ENCODE measurements at places on chromosomes 12 and 14.

DNA sequence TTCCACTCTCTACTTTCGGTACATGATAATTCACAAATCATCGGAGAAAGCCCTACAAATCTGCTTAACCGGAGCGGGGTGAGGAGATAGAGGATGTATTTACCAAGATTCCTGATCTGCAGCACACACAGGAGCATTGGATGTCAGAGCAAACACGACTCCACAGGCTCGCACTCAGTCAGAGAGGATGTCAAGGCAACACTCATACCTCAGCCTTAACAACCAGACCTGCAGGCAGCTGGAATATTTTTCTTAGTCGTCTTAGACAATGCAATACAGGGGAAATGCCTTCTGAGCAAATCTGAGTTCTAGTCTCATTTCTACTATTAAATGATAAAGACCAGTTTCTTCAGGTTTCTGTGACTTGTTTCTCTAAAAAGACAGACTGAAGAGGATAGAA lies 159.3 kb upstream of the CPNE8 start:
- no peak for DNase-seq

DNA sequence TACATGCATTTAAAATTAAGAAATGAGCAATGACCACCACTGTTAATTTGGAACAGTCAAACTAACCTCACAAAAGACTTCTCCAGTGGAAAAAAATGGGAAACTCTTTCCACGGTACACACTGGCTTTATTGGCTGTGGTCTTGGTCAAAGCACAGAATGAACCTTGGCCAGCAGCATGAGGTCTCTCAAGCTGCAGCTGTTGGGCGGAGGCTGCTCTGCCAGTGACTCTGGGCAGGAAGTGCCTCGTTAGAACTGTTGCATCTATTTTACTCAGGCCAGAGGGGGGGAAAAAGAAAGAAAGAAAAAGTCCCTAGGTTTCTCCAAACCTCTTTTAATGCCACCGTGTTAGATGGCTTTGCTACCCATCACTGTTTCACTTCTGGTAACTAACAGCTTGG lies 279.8 kb upstream of the DIO2 start:
- no peak for DNase-seq

- no peak for DNase-seq
These were observed 11.9 kb downstream of the RHOF start for GRCh38 chr12:121781484-121781997.

- DNase-seq: no peak
These were observed 86.2 kb upstream of the PPM1H start for GRCh38 chr12:63021116-63021515.

DNA sequence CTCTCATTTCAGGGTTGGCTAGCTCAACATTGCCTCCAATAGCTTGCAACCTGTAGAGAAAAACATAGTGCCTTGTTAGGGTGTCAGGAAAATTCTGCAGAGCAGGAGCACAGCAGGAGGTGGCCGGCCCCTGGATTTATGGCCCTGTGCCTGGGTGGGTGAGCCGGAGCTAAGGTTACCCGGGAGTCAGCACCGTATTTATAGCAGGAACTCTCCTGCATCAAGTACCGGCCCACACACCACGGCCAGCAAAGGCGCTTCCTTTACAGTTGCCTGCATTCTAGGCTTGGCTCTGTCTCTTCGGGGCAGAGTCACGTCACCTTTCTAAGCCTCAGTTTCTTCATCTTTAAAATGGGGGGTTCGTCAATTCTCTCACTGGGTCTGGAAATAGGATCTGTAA lies 52.8 kb upstream of the EML1 start:
- DNase-seq: no peak

GRCh38 chr14:20470603-20470901 lies 1.3 kb downstream of the PNP start:
- no peak for DNase-seq

- peak; percentile 18 for DNase-seq
These were observed 154.4 kb downstream of the RPAP3 start for GRCh38 chr12:47551426-47551851.

GRCh38 chr14:86596024-86596423 lies 1066.1 kb downstream of the FLRT2 start:
- DNase-seq: no peak

- peak; percentile 9 for DNase-seq
These were observed 18.1 kb downstream of the VSX2 start for GRCh38 chr14:74257078-74257940.

DNA sequence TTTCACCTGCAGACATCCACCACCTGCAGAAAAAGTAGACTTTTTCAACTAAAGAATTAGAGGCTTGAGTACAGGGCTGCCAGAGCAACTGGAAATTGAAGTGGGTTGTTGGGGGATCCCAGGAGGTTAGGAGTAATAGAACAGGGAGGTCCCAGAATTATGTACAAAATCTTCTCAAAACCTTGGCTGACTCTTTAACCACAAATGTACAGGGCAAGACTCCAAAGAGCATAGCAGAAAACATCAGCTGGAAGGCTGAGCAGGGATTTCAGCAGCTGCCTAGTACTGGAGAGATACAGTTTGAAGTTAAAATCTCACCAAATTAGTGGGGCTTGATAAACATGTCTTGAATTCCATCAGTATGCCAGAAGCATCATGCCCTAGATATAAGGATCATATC lies 191.6 kb downstream of the CRADD start:
- DNase-seq: peak; percentile 51

GRCh38 chr12:44626883-44627282 lies 249.2 kb downstream of the NELL2 start:
- DNase-seq: no peak

- DNase-seq: peak; percentile 21
These were observed 80.3 kb downstream of the ESRRB start for GRCh38 chr14:76456200-76456599.

DNA sequence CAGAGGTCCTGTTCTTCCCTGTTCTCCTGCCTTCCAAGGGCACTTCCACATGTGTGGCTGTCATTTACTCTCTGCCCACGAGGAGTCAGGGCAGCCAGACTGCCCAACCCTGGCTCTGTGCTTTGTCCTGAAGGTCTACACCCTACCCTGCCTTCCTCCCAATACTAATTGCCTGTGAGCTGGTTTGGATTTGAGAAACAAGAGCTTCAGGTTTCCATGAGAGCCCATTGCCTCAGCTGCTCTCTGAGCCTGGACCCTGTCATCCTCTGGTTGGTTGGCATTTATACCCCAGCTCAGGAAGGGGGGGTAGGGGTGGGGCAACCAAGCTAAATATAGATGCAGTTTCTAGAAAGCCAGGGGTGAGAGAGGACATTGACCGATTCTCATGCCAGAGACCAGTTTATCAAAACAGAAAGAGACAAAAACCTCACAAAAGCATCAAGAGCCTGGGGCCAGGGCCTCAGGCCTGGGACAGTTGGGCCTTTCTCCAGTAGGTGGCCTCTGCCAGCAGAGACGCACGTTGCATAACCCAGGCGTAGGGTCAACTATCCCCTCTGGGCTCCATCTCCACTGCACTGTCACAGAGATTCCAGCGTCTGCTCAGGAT lies 34.5 kb downstream of the VDR start:
- DNase-seq: peak; percentile 26

- no peak for DNase-seq
These were observed 84.0 kb downstream of the ITPK1 start for GRCh38 chr14:93031505-93032315.

DNA sequence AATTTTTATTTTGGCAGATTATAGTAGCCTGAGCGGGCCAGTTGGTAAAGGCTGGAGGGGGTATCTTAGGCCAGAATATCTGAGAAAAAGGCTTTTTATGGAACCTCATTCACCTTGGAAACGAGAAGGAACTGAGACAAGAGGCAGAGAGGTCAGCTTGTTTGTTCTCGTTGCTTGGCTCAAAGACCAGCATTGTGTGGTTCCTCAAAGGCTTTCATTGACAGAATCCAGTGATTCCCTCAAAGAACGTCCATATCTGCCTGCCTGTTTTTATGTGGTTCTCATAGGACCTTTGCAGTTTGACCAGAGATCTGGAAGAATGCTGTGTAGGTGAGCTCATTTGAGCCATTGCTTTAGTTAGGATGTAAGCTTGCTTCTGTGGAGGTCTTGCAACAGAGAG lies 117.3 kb downstream of the CFAP54 start:
- DNase-seq: no peak

DNA sequence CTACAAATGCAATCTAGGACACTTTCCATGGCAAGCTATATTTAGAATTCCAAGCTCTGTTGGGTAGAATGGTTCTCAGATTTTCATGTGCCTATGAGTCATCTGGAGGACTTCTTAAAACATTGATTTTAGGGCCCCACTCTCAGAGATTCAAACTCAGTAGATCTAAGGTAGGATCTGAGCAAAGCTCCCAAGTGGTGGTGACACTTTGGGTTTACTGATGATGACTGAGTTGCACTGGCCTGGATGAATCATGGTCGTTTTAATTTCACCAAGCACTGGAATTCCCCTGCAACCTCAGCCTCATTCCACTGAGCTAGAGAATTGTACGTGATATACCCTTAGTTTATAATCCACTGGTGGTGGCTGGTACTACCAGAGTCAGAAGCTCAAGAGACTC lies 86.5 kb downstream of the PPM1H start:
- peak; percentile 68 for DNase-seq

GRCh38 chr12:85484387-85484786 lies 204.4 kb downstream of the ALX1 start:
- no peak for DNase-seq

DNA sequence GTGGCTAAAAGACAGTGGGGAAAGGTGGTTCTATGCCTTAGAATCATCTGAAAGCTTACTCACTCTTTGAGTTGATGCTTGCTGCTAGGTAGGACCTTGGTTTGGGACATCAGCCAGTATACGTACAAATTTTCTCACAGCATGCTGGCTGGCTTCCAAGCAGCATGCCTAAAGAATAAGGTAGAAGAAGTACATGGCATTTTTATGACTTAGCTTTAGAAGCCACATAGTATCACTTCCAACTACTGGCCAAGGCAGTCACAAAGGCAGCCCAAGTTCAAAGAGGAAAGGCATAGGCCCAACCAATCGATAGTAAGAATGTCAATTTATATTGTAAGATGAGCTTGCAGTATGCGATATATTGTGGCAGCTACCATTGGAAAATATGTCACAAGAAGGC lies 284.2 kb upstream of the CAND1 start:
- no peak for DNase-seq

DNA sequence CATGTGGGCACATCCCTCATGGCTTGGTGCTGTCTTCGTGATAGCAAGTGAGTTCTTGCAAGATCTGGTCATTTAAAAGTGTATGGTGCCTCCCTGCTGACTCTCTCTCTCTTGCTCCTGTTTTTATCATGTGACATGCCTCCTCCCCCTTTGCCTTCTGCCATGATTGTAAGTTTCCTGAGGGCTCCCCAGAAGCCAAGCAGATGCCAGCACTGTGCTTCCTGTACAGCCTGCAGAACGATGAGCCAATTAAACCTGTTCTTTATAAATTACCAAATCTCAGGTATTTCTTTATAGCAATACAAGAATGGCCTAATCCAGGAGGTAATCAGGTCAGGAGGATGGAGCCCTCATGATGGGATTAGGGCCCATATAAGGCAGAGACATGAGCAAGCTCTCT lies 116.3 kb downstream of the DPF3 start:
- no peak for DNase-seq

GRCh38 chr14:105530285-105531087 lies 4.1 kb downstream of the TMEM121 start:
- no peak for DNase-seq

DNA sequence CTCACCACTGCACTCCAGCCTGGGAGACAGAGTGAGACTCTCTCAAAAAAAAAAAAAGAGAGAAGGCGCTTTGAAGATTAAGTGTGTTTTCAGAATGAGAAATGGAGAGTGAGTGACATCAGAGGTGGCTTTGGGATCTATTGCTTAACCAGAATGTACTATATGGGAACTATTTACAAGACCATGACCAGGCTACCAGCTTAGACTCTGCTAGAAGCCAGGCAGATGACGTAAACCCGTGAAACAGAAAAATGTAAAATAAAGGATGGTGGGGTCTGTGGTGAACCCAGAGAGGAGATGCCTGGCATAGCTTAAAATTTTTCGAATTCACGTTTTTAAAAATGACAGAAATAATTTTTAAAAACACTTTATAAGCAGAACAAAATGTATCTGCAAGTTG lies 82.0 kb downstream of the IFT43 start:
- DNase-seq: no peak

- DNase-seq: peak; percentile 77
These were observed 9.8 kb upstream of the KDM2B start for GRCh38 chr12:121590476-121591143.

- no peak for DNase-seq
These were observed 111.6 kb upstream of the NOS1 start for GRCh38 chr12:117472983-117473382.

GRCh38 chr14:104732931-104733681 lies 9.1 kb downstream of the ADSS1 start:
- DNase-seq: no peak

- DNase-seq: no peak
These were observed 1153.9 kb downstream of the AACS start for GRCh38 chr12:126219139-126219538.

DNA sequence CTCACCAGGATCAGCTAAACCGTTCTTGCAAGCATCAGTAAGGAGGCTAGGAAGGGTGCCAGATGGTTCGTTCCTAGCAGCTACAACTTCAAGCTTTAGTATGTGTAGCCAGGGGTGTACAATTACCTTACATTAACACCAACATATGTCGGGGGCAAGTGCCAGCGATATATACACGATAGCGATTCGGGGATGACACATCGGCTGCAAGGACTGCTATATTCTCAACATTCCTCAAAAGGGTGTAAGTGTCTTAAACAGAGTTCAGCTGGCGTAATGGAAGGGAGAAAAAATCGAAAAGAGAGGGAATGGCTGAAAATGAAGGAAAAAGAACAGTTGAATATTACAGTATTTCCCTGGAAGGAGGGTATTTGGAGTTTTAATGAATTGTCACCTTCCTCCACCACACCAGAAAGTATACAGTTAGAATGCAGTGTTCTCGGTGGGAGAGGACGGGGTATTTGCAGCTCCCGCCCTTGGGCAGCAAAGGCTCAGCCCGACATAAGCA lies 545 bp downstream of the LIMA1 start:
- DNase-seq: peak; percentile 30

GRCh38 chr14:92768795-92769194 lies 20.4 kb upstream of the LGMN start:
- DNase-seq: no peak

DNA sequence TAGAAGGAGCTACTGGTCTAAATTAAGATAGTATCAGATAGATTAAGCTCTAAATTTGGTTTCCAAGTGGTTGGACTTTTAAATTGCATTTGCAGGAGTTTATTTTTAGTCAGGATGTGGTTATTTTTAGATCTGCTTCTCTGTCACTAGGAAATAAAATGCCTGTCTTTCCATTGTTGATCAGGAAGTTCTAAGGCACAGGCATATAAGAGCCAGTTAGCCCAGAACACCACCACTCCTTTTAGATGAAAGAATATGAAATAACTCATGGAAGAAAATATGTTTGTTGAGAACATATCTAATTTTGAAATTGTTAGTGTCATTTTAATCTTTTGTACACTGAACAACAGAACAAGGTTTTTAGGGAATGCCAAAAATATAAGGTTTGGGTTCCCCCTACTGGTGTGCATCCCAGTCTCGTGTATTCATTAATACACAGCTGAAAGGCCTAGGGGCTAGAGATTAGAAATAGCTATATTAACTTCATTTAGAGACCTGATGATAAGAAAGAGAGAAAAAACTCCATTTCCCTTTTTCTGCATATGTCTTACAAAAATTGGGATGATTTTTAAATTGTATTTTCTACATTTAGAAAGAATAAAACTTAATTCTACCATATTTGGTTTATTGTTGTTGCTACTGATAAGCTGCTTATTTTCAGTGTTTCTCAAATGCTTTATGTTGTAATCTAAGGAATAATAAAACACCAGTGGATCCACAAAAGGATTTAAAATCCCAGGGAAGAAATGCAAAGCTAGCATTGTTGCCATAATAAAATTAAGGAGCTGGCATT lies 67.2 kb downstream of the RIC8B start:
- DNase-seq: peak; percentile 52

GRCh38 chr14:61577506-61577931 lies 117.8 kb upstream of the HIF1A start:
- no peak for DNase-seq

Measured in HCEC 1CT (cell line).